ENCODE measurements at places on chromosomes 7 and 10.

DNA sequence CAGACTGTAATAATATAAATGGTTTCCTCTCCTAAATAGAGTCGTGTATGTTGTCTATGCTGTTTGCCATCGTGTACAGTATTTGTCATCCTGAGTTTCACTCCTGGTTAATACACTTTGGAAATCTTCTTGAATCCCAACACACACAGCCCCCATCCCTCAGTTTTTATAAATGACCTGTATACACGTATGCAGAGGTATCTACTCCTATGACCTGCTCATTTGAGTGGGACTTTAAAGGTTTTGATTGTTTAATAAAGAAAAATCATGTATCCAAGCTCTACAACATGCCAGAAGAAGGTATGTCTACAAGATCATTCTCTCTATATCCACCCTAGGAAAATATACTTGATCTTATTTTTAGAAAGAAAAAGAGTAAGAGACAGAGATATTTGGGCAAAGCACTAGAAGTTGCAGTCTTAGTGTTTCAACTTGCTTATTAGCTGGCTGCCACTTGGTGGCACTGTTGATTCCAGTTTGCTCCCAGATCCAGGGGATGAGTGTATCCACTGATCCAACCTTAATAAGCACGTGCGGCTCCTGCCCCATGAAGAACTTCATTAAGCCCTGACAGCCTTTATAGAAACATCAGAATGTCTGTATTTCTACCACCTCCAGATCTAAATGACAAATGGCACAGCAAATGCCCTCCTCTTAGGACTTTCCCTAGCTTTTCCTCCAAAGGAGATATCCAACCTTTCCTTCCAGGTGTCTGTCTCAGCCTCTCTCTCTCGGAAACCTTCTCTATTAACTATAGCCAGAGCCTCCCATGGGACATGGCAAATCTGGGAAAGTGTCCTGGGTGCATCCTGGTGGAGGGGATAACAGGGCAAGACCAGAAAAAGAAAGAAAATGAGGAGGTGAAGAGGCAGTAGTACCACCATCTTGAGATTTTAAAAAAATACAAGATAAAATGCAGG lies 181.6 kb upstream of the NEBL start:
- peak; percentile 51 for DNase-seq

- DNase-seq: no peak
These were observed 44.7 kb downstream of the AVL9 start for GRCh38 chr7:32539919-32540531.

DNA sequence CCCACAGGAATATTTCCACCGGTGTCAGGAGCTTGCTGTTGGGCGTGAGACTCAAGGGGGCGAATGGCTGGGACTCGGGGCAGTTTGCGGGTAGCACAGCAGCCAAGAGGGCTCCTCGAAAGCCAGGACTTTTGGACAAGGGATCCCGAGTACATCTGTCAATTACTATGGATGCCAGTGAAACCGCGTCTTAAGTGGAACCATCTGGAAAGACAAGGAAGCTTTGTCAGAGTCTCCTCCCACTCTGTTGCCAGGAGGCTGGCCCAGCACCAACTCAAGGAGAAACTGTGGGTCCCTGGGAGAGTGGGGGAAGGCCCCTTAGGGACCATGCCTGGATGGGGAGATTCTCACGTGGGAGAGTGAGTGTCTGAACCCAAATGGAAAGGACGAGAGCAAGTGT lies 57.1 kb downstream of the C10orf143 start:
- no peak for DNase-seq

DNA sequence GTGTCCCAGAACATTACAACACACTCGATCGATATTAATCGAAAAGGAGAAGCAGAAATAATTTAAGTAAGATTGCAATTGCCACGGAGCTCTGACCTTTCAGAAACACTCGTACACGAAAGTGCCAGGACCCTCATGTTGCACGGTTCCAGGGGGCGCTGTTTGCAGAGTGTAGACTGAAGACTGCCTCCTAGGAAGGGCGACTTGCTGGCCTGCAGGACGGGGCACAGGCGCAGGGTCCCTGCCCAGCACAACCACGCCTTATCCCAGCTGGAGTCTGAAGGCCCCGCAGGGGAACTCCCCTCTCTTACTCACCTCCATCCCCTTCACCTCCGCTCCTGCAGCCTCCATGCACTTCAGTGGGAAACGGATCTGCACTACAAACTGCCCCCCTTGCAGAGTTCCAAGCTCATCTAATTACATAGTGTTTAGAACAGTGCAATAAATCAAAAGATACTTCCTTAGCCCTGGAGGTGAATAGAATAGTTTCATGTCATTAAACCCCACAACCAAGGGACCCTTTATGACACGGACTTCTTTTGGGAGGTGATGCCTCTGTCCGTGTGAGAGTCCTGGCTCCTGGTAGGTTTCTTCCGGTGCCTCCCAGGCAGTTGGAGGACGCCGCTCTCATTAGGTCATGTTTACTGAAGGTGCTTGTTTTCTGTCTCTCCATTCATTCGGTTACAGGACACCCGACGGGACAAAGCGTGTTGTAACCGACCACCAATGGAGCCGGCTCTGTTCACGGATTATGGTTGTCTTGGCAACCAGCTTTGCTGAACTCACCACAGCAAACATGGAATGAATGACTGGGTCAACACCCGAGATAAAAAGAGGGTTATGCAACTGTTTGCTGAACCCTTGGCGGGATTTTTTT lies 262.2 kb downstream of the BAMBI start:
- no peak for DNase-seq

DNA sequence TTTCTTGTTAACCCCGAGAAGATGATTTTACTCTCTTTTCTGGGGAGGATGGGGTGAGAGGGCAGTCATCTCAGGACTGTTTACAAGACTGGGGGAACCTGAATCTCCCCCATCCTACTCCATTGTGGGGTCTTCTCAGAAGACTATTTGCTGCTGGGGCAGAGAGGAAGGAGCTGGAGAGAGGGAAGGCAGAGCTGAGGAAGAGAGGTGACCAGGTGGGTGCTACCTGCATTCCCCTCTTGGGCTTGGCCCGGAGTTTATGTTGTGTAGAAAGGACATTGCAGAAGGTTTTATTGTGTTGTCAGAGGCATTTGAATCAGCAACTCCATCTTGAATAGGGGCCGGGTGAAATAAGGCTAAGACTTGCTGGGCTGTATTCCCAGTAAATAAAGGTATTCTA lies 247.1 kb upstream of the GALNT17 start:
- DNase-seq: no peak

DNA sequence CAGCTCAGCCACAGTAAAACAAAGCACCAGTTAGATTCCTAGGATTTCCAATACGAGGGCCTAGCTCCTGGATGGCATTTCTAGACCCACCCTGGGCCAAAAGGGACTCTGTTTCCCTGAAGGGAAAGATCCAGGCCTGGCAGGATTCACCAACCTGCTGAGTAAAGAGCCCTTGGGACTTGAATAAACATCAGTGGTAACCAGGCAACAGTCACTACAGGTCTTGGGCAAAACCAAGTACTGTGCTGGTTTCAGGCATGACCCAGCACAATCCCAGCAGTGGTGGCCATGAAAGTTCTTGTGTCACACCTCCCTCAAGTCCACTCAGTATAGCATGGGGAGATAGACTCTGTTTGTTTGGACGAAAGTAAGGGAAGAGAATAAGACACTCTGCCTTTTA lies 31.0 kb upstream of the STARD3NL start:
- DNase-seq: peak; percentile 30

- no peak for DNase-seq
These were observed 10.8 kb upstream of the HOXA2 start for GRCh38 chr7:27112955-27113949.

- no peak for DNase-seq
These were observed 822.7 kb downstream of the PCDH15 start for GRCh38 chr10:53978301-53978700.

- DNase-seq: no peak
These were observed 753.2 kb downstream of the DNAJB9 start for GRCh38 chr7:109322833-109323232.

GRCh38 chr7:17422966-17423365 lies 124.5 kb downstream of the AHR start:
- DNase-seq: no peak

GRCh38 chr10:13893926-13894325 lies 307.2 kb downstream of the PRPF18 start:
- no peak for DNase-seq

- DNase-seq: no peak
These were observed 47.3 kb upstream of the PIP4K2A start for GRCh38 chr10:22761569-22762220.

DNA sequence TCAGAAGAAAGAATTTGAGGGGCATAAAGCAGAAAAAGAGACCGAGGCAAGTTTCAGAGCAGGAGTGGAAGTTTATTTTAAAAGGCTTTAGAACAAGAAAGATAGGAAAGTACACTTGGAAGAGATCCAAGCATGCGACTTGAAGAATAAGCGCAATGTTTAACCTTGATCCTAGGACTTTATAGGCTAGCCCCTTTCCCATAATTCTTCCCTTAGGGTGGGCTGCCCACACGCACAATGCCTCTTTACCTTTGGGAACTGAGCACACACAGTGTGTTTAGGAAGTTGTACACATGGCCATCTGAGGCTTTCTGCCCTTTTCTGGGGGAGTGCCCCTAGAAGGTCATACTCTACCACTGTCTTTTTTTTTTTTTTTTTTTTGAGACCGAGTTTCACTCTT lies 11.2 kb upstream of the GSTO1 start:
- no peak for DNase-seq

GRCh38 chr7:153151766-153152165 lies 392.2 kb downstream of the ACTR3B start:
- no peak for DNase-seq

DNA sequence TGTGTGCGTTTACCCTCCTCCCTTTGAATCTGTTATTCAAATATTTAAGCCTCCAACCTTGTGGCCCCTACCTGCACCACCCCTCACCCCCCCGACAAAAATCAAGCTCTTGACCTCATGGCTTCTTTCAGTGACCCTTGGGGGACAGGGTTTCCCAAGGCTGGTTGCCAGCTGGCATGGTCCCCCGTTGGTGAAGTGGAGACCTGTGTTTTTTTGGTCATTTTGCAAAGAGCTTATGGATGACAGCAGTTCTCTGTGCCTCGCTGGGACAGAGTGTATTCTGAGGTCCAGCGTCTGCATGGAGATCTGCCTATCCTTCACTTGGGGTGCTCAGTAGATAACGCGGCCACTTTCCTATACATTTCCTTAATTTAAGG lies 111.0 kb downstream of the TCF7L2 start:
- no peak for DNase-seq

DNA sequence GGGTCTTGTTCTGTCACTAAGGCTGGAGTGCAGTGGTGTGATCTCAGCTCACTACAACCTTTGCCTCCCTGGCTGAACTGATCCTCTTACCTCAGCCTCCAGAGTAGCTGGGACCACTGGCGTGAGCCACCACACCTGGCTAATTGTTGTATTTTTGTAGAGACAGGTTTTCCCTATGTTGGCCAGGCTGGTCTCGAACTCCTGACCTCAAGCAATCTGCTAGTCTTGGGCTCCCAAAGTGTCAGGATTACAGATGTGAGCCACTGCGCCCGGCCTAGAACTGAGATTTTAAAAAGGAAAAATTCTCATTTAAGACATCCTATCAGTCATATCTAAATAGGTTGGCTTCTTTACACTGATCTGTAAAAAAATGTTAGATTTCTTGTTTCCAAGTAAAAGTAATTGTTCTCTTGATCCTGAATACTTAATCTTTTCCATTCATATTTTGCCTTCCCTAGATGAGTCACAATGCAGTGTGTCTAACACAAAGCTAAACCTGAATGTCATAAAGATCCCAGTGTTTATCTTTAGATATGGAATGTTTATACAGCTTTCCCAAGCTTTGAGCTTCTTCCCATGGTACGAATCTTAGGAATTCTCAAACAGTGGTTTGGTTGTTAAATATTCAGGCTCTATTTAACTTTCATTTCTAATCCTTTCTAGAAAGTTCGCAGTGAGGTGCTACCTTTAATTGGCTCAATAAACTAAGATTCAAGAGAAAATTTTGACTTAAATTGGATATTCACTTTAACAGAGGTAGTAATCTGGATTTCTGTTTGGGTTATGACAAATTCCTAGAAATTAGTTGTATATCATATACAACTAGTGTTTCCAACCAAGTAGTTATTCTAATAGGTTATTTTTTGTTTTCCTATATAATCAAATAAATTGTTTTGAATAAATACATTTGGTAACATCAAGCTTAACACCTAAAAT lies 12.1 kb upstream of the LAMB1 start:
- peak; percentile 66 for DNase-seq

GRCh38 chr7:80783678-80784327 lies 135.0 kb downstream of the SEMA3C start:
- DNase-seq: no peak

- DNase-seq: no peak
These were observed 20.8 kb upstream of the SDHAF3 start for GRCh38 chr7:97096661-97097060.

DNA sequence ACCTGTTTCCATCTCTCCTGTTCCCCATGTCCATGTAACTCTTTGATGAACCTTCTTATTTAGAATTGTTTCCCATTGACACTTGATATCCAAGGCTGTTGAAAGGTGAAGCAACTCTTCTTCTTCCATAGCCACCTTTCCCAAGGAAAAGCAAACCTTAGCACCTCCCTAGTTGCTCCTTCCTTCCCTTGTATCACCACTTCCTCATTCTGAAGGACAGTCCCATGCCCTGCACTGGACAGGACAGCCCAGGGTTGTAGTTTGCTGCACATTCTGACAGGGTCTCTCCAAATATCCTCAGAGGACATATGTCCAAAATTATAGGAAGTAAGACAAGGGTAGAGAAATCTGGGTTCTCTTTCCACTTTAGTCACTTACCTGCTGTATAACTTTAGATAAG lies 6.2 kb downstream of the CUZD1 start:
- no peak for DNase-seq

DNA sequence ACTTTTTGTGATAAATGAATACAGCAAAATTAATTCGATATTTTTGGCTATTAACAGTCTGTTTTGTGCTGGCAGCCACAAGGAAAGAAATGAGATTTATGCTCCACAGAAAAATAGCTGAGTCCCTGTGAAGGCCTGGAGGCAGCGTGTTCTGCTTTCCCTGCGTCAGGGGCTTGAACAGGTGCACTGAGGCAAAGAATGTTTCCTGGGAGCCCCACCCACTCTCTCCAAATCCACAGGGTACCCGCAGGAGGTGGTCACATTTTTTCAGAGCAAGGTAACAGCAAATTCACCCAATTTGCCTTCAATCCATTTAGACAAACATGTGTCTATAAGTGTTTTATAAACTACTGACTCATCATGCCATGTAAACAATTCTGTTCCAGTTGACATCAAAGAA lies 308.1 kb downstream of the TCERG1L start:
- no peak for DNase-seq

DNA sequence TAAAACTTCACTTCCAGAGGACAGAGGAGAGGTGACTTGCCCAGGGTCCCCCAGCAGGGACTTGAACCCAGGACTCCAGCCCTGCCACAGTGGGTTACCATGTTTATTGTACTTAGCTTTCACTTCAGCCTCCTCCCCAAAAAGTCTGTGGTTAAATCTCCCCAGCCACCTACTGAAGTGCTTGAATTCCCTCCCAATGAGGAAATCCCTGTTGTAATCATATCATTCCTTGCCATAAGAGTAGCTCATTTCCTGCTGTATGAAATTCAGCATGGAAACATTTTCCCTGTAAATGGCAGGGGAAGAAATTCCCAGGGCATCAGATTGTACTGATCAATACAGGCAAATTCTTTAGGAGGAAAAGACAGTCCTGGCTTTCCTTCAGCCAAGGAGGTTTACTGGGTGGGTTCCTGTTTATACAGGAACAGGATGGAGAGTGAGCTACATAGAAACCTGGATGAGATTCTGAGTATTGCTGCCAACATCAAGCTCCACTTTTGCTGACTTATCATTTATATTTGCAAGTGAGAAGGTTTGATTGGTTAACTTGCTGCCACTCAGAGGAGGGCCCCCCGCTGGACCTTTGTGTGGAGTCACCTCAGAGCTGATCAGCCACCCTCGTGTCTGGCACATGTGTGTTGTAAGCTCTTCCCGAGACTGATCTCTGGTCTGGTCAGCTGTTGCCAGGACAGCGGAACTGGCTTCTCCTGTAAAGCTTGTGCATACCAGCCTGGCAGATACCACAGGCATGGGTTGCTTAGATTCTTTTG lies 16.4 kb upstream of the PDZD8 start:
- DNase-seq: peak; percentile 92

Measured in LNCaP clone FGC (cell line).